Hepatic stellate cell (primary cell): ENCODE measurements at places on chromosomes 3 and 15.

- no peak for DNase-seq
These were observed 30.7 kb downstream of the ATP13A5 start for GRCh38 chr3:193347521-193348501.

- no peak for DNase-seq
These were observed 14.2 kb upstream of the CAND2 start for GRCh38 chr3:12782172-12782815.

GRCh38 chr3:28186748-28187147, 54.7 kb upstream of the CMC1 start:
- no peak for DNase-seq

- DNase-seq: no peak
These were observed 1.1 kb upstream of the SCAMP5 start for GRCh38 chr15:74994236-74994635.

DNA sequence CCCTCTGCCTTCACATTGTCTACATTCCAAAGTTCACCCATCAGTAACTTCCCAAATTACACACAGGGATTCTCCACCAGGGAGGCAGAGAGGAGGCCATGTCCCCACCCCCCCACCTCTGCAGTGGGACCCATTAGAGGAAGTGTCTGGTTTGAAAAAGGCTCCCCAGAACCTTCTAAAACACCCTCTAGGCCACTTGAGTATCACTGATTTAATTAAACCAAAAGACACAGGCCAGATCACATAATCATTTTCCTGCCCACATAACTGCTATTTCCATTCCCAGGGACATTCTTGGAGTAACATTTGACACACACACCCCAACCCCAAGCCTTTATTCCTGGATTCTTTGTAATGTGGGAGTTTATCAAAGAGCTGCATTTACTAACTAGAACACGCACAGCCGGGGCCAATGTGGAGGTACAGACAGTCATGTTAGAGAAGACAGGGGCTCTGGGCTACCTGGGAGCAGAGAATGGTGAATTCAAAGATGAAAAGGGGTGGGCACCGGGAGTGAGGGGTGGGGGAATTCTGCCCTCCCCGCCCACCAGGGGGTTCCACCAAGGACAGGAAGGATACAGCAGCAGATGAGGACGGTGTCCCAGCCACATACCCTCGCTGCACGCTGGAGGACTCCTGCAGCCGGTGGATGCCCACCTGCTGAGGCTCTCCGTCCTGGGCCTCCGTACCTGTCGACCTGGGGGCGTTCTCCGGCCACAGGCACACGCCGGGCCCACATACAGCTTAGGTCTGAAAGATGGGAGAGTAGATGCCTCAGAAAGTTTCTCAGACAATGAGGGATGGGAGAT, 201.4 kb upstream of the CTNNB1 start:
- no peak for DNase-seq

DNA sequence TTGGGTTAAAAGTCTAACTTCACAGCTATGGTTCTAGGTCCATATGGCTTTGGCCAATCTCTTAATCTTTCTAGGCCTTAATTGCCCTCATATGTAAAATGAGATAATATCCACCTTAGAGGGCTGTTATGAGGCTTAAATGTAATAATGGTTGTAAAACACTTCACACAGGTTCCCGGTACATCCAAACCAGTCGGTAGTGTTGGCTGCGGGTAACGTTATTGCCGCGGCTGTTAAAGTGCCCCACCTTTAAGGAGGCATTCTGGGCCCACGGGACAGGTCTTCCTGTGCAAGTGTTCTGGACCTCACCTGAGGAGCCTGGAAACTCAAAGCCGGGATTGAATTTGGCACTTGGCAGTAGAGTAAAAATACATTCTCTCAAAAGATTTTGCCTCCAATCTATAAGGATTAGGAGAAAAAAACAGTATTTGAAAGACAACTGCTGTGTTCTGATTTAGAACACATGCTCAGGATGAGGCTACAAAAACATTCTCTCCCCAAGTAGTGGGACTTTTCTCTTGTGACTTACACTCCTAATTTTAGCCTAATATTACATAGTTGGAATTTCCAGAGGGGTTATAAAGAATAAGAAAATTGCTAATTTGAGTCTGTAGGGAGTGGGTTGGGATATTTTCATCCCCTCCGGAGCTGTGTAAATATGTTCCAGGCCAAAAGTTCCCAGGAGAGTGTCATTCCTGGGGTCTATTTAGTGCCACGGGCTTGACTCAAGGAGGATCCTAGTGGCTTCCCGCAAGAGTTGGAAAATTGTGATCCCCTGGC, 44.9 kb upstream of the TSEN2 start:
- no peak for DNase-seq

GRCh38 chr3:177013681-177014280, 183.5 kb downstream of the TBL1XR1 start:
- DNase-seq: no peak

- no peak for DNase-seq
These were observed 55.0 kb downstream of the OXSM start for GRCh38 chr3:25844891-25845290.

DNA sequence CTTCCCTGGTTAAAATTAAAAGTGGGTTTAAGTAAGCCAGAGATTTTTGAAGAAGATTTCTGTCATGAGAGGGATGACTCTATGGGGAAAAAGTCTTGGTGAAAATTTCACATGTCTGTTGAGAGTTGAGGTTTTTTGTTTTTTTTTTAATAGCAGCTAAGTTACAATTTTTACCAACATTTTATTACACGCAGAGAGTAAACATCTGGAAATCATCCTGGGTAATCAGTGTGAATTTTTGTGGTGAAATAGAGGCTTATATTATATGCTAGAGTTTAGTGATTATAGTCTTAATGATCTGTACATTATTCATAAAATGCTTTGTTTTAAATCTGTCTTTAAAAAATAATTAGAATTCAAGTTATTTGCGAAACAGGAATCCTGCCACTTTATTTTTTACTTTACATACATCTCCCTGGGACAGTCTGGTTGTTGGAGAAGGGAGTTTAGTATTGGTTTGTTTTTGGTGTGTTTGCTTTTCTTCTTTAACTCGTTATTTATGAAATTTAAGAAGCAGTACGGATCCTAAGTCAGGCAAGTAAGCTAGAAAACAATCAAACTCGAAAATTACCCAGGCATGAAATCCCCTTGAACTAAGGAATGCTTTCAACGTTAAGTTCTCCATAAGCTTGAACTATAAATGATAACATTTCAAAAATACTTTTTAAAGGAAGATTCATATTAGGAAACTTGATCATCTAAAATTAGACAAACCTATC, 143.4 kb upstream of the TSC22D2 start:
- no peak for DNase-seq

DNA sequence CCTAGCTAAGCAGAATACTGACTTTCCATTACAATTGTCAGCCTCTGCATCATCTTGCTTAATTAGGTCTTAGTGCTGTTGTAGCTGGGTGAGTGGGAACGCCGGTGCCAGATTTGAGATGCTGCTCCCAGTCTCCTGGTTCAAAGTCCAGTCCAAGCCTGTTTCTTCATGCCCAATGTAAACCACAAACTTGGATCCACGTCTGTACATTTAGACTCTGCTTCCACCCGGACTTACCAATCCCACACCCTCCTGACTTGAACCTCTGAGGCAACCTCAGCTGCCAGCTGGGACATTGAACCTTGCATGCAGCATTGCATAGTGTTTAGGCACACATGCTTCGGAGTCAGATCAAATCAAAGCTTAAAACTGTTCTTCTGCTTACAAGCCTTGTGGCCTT, 43.0 kb downstream of the BCL2L10 start:
- no peak for DNase-seq

DNA sequence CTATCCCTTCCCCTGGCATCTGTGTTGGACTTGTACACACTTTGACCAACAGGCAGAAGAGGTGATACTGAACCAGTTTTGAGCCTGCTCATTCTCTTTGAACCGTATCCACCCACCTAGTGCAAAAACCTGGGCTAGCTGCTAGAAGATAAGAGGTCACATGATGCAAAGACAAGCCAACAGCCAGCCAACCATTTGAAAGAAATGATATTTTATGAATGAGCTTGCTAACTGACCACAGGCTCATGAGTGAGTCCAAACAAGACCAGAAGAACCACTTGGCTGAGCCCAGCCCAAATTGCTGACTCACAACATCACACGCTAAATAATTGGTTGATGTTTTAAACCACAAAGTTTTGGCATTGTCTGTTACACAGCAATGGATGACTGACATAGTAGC, 74.0 kb upstream of the CTNNB1 start:
- DNase-seq: no peak

- DNase-seq: no peak
These were observed 498.6 kb upstream of the ATP11B start for GRCh38 chr3:182294696-182295095.

DNA sequence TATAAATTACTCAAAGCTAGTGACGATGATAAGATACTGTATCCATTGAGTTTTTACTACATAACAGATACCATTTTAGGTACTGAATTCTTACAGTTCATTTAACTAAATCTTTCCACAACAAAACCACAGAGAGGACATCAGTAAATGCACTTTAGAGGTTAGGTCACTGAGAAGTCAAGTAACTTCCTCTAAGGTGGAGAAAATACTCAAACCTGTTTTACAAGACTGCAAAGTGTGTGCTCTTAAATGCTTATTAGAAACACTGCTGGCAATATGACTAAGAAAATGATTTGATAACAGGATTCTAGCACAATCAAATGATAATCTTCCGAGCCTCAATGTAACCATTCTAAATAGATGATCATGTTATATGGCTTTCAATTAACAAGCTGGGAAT, 99.4 kb downstream of the UBE3A start:
- no peak for DNase-seq

DNA sequence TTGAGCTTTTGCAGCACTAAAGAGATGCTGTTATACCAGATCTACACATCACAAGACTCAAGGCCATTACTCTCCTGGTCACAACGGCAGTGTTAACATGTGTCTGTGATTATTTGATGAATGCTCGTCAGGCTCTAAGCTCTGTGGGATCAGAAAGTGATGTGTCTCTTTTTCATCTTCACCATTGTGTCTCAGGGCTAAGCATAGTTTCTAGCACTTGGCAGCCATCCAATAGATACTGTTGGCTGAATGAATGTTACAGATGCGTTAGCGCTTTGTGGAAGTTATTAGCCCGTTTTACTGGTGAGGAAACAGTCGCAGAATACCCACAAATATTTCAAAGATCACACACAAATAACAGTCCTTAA, 1.2 kb upstream of the FAM81A start:
- DNase-seq: no peak

DNA sequence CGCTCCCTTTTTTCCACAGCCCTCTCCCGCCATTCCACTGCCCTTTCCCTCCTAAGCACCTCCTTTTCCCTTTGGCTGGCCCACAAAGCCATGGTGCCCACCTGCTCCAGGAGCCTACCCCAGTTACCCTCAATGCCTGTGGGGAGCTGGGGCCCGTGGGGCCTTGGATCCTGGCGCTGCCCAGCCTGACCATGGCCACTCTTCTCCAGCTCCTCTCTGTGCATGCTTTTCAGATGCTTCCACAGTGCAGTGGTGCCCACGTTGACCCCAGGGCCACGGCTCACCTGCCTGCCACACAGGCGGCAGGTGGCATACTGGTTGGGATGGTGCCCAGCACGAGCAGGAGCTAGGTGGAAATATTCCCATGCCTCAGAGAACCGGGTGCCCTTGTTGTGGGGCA, 1.5 kb downstream of the ZBED2 start:
- DNase-seq: no peak

DNA sequence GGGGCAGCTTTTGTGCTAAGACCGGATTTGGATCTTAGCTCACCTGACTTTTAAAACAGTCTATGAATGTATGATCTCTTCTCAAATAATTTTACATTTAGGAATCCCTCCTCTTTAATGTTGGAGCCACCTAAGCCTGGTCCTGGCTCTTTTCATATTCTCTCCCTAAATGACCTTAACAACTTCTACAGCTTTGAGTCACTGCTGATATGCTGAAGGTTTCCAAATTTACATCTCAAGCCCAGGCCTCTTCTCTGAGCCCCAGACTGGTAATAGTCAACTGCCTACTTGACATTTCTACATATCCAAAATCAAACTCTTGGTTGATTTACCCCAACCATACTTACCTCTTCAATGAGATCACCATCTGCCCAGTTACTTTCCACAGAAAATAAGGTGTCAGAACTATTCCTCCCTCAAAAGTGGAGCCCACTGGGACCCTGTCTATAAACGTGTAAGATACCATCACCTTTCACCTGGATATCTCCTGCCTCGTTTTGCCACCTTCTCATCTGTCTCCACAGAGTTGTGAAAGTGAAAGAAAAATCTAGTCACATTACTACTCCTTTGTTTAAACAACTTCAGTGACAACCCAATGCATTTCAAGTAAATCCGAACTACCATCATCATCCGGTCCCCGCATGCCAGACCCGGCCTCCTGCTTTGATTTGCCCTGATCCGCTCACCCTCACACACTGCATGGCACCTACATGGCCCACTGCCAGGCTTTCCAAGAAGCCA, 48.8 kb downstream of the UBP1 start:
- no peak for DNase-seq

GRCh38 chr3:177062052-177062732, 135.1 kb downstream of the TBL1XR1 start:
- no peak for DNase-seq

DNA sequence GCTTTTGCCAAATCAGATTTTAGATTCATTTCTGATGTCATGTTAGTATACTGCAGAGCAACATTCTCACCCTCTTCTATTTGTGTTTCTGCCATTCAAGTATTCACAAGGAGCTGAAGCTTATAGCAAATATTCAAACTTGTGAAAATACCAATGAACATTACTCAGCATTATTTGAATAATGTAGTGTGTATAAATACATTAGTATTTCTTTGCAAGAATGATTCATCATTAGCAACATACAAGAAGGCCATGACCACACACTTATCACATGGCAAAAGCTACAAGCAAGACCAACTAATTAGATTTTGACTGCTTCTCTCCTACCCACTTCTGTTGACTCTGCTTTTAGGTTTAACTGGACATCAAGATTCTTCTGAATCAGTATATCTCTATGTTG, 124.9 kb downstream of the IGSF11 start:
- DNase-seq: no peak

DNA sequence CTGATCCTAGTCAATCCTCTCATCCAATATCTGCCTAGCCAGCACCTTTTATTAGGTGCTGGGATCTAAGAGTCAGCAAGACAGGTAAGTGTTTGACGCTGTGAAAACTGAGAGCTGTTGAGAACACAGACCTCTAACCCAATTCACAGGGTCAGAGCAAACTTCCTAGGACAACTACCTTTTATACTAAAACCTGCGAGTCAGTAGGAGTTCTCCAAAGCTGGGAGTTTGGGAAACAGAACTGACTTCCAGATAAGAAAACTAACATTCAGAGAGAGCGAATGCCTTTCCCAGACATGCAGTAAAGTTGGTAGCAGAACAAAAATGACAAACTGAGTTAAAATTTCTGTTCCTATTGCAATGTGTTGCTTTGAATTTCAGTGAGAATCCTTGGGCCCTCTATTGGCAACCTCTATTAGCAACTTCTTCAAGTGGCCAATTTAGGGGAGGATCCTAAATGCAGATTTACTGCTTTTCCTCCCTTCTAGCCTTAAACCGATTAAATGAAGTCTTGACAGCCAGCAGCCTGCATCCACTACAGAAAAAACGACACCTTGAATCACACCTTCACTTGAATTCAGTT, 11.3 kb downstream of the NR2E3 start:
- DNase-seq: no peak
